Epithelial cell of proximal tubule (primary cell): ENCODE measurements at places on chromosomes 1 and 21. TPM values are rescaled to one million over a fixed set of nuclear protein-coding genes. Genes with fewer than 3 reads are reported as not detected.

Gene KRTAP7-1
- not detected in 2 replicates for total RNA-seq

Gene CRYAA
- not detected in 2 replicates for total RNA-seq

Gene CLIC6
- 0.58 and 1.3 TPM in 2 replicates for total RNA-seq

Gene KRTAP24-1
- not detected in 2 replicates for total RNA-seq

Gene PTPRC
- not detected in 2 replicates for total RNA-seq

Gene NPL
- 0.06 and 0.36 TPM in 2 replicates for total RNA-seq

Gene GPR89A
- total RNA-seq = 22.0 and 23.5 TPM in 2 replicates

GRCh38 chr21:30605968-30606367 lies 5.1 kb downstream of the KRTAP22-1 start:
- no peak for DNase-seq

DNA sequence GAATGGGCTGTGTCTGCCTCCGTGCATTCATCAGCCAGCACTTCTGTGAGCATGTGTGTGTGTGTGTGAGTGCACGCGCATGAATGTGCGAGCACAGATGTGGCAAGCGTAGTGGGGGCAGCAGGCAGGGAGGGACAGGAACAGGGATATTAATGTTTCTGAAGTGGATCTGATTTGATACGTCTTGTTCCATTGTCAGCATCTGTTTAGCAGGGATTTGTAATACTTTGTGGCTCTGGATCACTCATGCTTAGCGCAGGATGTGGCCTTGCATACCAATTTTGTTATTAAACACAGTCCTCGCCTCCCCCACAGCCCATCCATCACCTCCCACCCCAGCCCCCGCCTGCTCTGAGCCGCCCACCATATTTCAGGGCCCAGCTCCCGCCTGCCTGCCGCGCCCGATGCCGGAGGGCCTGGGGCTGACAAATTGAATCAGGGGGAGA lies 52.4 kb downstream of the TMEM53 start:
- DNase-seq = no peak

DNA sequence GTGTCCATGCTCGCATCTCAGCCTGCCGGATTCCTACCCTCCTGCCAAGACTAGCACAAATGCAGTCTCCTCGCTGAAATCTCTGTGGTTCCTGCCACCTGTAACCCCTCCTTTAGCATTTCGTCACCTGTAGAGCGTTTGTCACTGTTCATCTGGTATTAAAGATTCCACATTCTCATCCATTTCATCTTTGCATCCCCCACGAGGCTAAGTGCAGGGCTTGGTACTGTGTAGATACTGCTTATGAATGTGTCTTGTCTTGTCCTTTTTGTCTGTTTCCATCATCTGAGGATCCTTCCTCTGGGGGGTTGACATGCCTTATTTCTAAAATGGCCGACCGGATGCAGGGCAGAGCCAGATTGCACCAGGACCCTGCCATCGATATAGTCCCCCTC lies 53.7 kb upstream of the DNAJC6 start:
- DNase-seq = no peak

- peak; percentile 92 for DNase-seq
Measured at GRCh38 chr21:43712268-43712942, 6.5 kb upstream of the PDXK start.

- DNase-seq = no peak
Measured at GRCh38 chr1:43277116-43277876, 7.5 kb downstream of the TMEM125 start.

- DNase-seq = no peak
Measured at GRCh38 chr1:189708674-189709073, 769.0 kb downstream of the BRINP3 start.

DNA sequence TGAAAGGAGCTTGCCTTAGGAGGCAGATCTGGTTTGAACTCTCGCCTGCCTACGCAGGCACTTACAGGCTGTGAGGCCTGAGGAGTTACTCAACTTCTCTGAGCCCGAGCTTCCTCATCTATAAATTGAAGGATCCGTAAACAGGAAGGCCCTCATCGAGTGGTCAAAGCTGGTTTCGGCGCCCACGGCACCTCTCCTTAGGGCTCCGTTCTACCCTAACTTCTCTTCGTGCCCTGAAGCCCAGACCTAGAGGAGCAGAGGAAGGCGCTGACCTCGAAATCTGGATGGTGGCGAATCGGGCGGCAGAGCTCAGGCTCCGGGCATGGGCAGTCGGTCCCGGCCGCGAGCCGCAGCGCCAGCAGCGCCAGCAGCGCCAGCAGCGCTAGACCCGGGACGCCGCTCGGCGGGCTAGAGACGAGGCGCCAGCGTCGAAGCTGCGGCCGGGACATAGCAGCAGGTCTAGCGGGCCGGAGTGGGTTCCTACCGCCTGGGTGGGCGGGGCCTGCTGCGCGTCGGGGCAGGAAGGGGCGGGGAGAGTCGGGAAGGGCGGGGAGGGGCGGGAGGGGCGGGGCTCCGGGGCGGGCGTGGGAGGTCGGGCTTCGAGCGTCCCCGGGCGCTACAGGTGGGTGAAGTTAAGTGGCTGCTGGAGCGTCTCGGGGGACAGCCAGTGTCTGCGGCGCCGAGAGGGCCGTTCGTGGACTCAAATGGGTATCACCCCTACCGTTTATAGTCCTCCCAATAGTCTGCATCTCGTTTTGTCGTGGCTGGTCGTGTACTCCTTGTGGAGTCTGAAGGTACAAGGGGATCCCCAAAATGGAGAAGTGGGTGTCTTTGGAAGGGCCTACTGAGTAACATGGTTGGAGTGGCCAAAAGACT lies at the start of gene CTBS:
Gene CTBS, minus strand, starts transcription at position 474 of the 876 bp plus-strand sequence. Its CDS starts 25 bp downstream, at position 449.
- peak; percentile 31 for DNase-seq

DNA sequence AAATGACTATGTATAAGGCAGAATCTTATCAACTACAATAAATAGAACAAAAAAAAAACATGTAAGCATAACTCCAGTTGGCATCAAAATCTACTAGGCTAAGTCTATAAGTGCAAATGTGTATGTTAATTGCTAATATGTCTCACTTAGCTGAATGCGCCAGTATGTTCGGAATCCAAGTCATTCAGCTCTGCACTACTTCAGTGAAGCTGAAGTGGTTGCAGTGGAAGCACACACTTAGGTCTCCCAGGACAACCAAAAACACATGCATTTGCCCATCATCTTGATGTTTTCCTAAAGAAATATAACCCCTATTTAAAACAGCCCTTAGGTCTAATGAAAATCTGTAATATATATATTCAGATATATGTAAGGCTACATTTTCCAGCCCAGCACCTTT lies 41.0 kb upstream of the RGS2 start:
- no peak for DNase-seq

- DNase-seq = no peak
Measured at GRCh38 chr1:30850607-30851006, 58.0 kb downstream of the SDC3 start.

DNA sequence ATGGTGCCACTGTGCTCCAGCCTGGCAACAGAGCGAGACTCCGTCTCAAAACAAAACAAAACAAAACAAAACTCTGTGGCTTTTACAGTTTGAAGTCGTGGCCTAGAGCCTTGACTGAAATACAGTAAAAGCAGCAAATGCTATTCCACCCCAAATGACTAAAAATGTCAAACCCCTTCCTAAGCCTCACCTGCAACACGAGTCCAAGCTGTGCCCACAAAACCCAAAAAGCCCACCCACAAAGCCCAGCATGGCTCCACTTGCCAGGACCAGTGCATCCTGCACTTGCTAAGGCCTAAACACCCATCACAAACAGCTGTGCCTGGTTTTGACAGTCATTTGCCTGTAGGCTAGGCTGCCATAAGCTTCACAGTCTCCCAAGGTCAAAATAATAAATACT lies 21.3 kb downstream of the VAV3 start:
- no peak for DNase-seq

GRCh38 chr1:232225336-232226131 lies 404.4 kb downstream of the SIPA1L2 start:
- no peak for DNase-seq

- DNase-seq = no peak
Measured at GRCh38 chr1:36594023-36594422, 111.3 kb upstream of the CSF3R start.
